M059J (cell line): ENCODE measurements at places on chromosomes 16 and 17. TPM values are rescaled to one million over a fixed set of nuclear protein-coding genes. Genes with fewer than 3 reads are reported as not detected.

Gene ABCC12
- total RNA-seq = 0.02 TPM in 1 of 2 replicates, not detected in the other

Gene PRDM7
- not detected in 2 replicates for total RNA-seq

Gene PRAC2
- total RNA-seq = not detected in 2 replicates

Gene CCT6B
- 1.0 and 1.1 TPM in 2 replicates for total RNA-seq

Gene CFAP52
- total RNA-seq = not detected in 2 replicates

Gene KRTAP2-3
- 0.34 and 3.2 TPM in 2 replicates for total RNA-seq

Gene KRTAP9-2
- not detected in 2 replicates for total RNA-seq

Gene LPO
- not detected in 2 replicates for total RNA-seq

Gene MPP3
- 5.1 and 5.9 TPM in 2 replicates for total RNA-seq
